ENCODE measurements at places on chromosomes 5 and 9.

GRCh38 chr5:150499437-150499956 is 8.4 kb upstream of the NDST1 start:
- DNase-seq: no peak

DNA sequence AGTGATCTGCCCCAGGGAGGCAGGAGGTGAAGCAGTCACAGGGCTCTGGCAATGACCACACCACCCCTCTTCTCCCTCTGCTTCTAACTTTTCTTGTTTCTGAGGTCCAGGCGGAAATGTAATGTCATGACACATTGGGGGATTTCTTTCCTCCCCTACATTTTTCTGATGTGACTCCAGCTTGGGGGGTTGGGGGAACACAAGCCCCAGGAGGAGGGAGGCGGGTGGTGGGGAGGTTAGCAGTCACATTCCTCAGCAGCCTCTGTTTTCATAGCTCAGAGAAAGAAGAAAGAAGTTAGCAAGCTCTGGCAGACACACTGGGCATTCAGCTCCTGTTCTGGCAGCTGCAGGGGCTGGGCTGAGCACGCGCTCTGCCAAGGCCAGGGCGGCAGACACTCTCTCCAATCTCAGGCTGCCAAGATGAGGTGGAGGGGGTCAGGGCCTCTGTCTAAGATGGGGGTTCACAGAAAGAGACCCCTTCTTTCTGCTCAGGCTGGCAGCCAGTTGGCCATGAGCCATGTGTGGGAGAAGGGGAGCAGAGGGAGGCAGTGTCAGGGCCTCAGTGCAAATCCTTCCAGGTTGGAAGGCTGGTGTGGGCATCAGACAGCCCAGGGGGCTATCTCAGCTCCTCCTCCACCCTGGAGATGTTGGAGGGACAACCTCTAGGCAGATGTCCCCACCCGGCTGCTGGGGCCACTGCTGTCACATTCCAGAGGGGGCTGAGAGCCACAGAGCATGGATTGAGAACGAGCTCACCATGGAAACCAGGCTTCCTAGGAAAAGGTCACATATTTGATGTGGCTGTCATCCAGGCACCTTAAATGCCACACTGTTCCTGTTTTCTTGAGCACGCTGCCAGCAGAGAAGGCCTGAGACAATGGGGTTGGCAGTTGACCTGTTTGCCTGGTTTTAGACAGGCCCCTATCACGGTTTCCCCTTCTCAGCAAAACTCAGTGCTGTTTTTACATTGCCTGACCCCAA is 20.1 kb upstream of the PFDN1 start:
- peak; percentile 84 for DNase-seq

DNA sequence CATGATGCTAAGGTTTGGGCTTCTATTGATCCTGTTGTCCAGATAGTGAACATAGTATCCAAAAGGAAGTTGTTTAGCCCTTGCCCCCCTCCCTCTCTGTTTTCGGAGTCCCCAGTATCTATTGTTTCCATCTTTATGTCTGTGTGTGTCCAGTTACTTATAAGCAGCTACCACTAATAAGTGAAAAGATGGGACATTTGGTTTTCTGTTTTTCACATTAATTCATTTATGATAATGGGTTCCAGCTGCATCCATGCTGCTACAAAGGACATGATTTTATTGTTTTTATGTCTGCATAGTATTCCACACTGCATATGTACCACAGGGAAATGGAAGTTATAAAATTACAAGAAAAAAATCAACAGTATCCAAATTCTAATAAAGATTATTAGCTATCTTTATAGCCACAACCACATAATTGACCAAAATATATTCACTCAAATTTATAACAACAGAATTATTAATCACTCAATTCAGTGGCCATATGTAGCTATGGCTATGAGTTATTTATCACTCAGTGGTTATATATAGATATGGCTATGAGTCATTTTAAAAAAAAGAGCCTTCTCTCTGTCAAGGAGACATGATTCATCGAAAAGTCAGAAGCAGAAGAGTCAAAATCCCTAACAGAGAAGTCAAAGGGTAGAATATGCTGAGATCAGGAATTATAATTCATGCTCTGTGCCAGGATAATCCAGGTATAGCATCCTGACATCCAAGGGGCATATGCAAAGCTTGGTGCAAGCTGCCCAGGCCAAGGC is 367.5 kb downstream of the DEPDC1B start:
- no peak for DNase-seq

- DNase-seq: no peak
Measured at GRCh38 chr5:12659686-12660085, 755.4 kb upstream of the CTNND2 start.

DNA sequence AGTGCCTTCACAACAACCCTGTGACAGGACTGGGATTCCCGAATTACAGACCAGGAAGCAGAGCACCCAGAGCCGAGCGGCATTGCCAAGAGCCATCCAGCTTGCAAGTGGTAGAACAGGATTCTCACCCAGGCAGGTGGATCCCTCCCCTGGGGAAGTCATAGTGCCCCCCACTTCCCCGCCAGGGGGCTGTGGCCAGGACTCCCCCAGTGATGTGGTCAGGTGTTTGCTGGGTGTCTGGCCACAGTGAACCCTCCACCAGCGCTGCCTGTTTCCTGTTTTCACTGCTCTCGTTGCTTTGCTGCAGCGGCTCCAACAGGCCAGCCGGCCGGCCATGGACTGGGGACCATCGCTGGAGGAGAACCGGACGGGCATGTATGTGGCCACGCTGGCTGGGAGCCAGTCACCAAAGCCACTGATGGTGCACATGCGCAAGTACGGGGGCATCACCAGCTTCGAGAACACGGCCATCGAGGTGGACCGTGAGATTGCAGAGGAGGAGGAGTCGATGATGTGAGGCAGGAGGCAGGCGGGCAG is 19.3 kb downstream of the SLC6A7 start:
- no peak for DNase-seq

GRCh38 chr5:36630201-36631145 is 24.1 kb downstream of the SLC1A3 start:
- no peak for DNase-seq

GRCh38 chr5:167576897-167577296 is 714.5 kb upstream of the WWC1 start:
- DNase-seq: no peak

DNA sequence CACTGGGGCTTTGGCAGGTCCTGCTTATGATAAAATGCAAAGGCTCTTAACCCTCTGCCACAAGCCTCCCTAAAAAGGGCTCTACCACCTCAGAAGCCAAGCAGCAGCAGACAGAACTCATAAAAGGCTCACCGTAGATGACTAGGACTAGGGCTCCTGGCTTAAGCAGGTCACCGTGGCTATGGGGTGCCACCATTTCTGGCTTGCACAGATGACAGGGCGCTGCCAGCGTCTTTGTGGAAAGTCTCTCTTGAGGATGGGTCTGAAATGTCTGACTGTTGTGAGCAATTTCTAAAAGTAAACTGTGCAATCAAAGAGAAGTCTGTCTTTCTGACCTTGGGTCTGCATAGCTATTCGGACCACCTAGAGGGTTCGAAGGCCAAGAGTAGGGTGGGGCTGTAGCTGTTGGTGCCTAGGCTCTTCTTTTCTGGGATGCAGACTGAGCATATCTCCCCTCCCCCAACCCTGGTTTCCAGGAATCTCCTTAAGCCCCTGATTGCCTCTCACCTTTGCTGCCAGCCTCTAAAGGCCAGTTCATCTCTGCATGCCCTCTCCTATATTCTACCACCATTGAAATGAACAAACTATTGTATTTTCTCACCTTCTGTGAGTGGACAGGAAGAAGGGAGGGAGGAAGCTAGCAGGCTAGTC is 307.4 kb downstream of the ARHGAP26 start:
- DNase-seq: no peak

Measured in T1000 (cell line).